Stimulated activated CD4-positive, alpha-beta T cell treated with anti-CD3 and anti-CD28 coated beads, Interleukin-4, amount 100 ng/mL, for 4 hours (primary cell): ENCODE measurements at places on chromosomes 5 and 9.

- DNase-seq: no peak
Measured at GRCh38 chr5:133950821-133951612, 17.4 kb downstream of the C5orf15 start.

GRCh38 chr5:119212026-119212425 lies 141.1 kb downstream of the DMXL1 start:
- no peak for DNase-seq

GRCh38 chr5:72624641-72625236 lies 117.5 kb upstream of the ZNF366 start:
- DNase-seq: no peak

DNA sequence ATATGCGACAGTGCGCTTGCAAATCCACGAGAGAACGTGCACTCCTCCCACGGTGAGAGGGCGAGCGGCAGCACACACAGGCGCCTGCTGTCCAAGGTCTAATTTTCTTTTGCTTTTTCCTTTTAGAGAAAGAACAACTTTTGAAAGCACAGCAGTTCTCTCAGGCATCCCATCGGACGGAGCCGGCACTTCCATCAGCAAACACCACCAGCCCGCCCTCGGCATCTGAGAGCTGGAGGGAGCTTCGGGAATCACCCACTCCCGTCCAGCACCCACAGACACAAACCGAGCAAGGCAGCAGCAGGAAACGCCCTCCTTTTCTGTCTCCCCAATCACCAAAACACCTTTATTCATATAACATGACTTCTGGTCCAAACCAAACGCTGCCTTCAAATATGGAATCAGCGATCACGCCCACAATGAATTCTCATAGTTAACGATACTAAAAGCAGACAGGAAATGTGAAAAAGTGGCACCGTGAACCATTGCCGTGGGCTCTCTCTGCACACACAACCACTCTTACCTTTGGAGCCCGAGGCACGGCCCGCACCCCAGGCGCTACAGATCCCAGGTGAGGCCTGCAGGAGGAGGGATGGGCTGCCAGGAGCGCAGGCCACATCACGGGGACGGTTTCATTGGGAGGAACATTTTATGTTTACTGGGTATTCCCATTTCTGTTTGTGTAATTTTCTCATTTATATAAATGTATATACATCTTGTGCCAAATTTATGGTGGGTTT lies 14.2 kb downstream of the LPCAT1 start:
- no peak for DNase-seq

GRCh38 chr5:140295414-140295813 lies 7.5 kb downstream of the PFDN1 start:
- DNase-seq: no peak

GRCh38 chr9:69215774-69216485 lies 41.9 kb downstream of the TJP2 start:
- no peak for DNase-seq

DNA sequence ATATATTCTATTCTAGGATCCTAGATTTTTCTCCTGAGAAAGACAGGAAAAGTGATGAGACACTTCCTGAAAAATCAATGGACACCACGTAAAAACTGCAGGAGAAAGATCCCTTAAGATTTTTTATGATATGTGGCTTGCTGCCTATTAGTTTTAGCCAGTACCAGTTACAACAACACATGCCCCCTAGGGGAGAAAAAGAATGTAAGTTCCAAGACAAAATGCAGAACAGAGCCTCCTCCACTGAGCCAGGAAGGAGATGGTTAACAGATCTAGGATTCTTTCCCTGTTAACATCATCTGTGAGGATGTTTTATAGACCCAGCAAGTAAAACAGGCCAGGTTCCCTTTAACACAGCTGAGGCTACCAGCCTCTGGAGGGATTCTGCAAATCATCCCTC lies 574.7 kb downstream of the TLE4 start:
- DNase-seq: no peak

DNA sequence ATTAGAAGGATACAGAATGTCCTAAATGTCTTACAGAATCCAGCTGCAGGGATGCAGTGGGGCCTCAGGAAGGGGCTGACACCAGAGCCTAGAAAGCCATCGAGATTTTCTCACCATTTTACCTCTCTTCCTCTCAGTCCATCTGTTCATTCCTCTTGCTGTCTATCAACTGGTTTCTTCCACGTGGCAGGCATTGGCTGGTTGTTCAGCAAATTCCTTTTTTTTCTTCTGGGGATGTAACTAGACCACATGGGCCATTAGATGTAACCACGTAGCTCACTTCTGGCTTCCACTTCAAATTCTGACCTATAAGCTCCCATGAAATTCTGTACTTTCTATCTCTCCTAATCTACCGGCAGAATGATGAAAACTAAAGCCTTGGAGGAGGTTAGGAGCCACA lies 93.6 kb upstream of the MTAP start:
- DNase-seq: no peak

DNA sequence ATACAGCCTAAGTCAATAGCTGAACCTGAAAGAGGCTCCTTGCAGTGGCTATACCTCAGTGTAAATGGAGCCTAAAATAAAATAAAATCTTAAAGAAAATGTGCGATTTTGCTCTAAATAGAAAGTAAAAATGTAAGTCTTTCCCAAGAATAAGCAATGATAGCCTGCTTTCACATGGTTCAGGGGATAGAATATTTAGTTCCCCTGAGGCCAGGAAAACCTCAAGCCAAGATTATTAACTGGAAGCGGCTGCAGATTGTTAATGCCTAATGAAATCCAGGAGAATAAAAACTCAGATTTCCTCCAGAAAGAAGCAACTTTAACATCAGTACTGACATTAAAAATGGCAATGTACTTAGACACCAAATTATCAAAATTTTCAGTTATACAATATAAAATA lies 463.7 kb downstream of the CYLC2 start:
- DNase-seq: no peak

DNA sequence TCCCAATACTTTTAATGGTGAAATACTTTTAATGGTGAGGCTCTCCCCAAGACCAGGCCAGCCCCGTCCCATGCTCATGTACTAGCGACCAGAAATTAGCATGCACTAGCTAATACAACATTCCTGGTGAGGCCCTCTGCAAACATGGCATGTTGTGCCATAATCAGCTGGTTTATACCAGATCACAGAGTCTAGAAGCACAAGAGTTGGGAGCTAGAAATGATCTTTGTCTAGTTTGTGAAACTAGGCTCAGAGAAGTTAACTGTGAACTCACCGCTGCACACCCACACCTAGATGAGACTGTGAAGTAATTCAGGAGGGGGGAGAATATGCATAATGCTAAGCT lies 37.4 kb downstream of the MTMR12 start:
- no peak for DNase-seq

- DNase-seq: no peak
Measured at GRCh38 chr5:9331372-9331771, 214.5 kb downstream of the SEMA5A start.

DNA sequence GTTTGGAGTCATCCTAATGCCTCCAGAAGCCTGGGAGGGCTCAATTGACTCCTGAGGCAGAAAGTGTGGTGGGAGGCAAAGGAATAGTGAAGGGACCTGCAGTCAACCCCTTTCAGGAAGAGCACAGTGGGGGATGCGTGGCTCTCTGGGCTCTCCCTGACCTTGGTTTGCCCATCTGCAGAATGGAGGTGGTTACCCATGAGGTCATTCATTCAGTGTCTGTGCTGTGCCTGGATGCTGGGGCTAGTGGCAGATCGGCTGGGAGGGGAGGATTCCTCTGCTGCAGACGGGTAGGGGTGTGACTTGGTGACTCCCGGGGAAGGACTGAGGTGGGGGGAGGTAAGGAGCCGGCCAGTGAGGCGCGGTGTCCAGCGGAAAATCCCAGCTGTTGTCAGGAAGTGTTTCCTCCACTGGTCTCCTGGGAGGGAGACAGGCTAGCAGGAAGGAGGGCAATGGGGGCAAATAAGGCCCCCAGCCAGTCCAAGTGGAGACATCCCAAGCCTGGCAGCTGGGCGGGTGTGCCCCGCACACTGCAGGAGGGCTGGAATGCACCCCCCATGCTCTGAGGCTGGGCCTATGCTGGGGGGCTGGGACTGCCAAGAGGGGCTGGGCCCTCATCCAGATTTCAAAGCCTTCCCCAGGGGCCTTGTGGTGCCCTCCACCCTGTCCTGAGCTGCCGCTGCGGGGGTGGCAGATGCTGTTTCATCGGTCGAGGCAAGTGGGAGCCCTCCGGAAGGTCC lies 10.9 kb downstream of the CXXC5 start:
- DNase-seq: no peak

- DNase-seq: no peak
Measured at GRCh38 chr9:126298063-126298801, 28.4 kb upstream of the MVB12B start.

DNA sequence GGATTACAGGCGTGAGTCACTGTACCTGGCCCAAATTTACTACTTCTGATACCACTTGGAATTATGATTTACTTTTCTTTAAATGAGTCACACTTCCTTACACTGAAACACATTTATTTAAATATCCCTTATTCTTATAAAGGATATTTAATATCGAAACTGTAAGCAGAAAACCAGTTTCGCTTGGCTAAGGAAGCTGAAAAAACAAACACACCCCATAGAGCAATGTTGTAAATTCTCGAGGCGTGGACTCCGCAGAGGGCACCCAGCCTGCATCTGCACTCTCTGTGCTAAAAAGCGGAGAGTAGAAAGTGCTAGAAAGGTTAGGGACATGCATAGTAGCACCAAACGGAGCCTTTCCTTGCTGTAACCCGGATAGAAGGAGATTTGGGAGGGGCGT lies 86.5 kb downstream of the HMCN2 start:
- DNase-seq: no peak

DNA sequence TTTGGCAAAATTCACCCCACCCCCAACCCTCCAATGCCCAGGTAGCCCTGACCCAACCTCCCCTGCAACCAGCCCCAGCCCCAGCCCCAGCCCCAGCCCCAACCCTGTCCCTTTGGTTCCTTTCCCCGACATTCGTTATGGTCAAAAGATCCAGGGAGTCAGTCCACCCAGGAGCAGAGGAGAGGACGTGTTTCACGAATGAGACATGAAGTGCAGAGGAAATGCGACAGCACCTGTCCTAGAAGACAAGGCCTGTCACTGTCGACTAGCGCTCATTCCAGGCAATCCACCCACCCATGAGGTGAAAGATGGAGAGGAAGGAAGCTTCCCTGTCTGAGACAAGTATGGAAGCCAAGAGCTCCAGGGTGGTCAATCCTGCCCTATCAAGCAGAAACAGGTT lies 485.0 kb downstream of the SPATA31A7 start:
- DNase-seq: no peak

DNA sequence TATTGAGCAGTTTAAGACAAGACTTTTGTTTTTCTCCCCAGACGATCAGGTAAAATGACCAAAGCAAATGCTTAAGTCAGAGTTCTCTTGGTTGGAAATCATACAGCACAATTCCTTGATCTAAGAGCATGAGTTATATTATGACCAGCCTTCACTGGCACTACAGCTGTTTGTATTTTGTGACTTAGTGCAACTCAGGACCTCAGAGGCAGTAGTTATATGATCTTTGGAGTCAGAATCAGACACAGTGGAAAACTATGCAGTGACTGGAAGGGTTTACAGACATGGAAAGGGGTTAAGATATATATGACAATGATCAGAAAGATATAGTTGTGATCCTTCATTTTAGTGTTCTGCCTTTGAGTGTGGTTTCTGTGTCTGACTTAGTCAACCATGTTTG lies 24.3 kb downstream of the RAD23B start:
- no peak for DNase-seq

- DNase-seq: no peak
Measured at GRCh38 chr5:151456321-151456940, 9.0 kb downstream of the SLC36A1 start.

GRCh38 chr5:147666419-147666818 lies 116.1 kb downstream of the JAKMIP2 start:
- no peak for DNase-seq
